ENCODE measurements at places on chromosomes 3 and 15. TPM values are rescaled to one million over a fixed set of nuclear protein-coding genes. Genes with fewer than 3 reads are reported as not detected.

DNA sequence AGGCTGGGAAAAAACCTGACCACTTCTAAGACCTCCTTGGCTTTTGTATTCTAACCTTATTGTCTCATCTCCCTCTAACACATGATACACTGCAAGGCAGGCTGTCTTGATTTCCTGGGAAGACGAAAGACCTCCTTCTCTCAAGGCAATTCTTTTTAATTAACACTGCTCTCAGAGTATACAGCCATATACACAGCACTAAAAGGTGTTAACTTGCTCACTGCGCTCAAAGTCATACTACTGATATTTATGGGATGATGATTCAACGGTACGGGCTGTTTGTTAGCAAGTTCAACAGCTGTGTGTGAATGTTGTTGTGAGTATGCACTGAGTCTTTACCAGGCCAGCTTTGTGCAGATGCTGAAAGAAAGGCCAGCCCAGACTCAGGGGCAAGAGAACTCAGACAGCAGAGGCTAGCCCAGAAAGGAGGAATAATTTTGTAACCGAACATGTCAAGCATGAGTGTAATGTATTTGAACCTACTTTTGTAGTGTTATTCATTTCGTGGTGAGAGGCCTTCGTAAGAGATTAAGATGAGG is 229.9 kb downstream of the IL5RA start:
- no peaks in the 10 kb centered on the region for H3K4me1 ChIP-seq
- H3K36me3 ChIP-seq: no peaks in the 10 kb centered on the region
- no peak overlapping the region for H3K27ac ChIP-seq
- H3K27me3 ChIP-seq: no peaks in the 10 kb centered on the region

- peaks cover 22% of the 10 kb centered on the region for H3K4me1 ChIP-seq
- no peak overlapping the region for H3K4me3 ChIP-seq
- no peaks in the 10 kb centered on the region for H3K36me3 ChIP-seq
- H3K27ac ChIP-seq: no peak overlapping the region
- no peak for DNase-seq
- no peaks in the 10 kb centered on the region for H3K27me3 ChIP-seq
Observed at GRCh38 chr3:43296565-43296964, 10.2 kb downstream of the SNRK start.

GRCh38 chr15:39230205-39230907 is 350.5 kb upstream of the THBS1 start:
- H3K36me3 ChIP-seq: no peaks in the 10 kb centered on the region
- DNase-seq: no peak
- H3K27me3 ChIP-seq: peaks cover 4% of the 10 kb centered on the region

DNA sequence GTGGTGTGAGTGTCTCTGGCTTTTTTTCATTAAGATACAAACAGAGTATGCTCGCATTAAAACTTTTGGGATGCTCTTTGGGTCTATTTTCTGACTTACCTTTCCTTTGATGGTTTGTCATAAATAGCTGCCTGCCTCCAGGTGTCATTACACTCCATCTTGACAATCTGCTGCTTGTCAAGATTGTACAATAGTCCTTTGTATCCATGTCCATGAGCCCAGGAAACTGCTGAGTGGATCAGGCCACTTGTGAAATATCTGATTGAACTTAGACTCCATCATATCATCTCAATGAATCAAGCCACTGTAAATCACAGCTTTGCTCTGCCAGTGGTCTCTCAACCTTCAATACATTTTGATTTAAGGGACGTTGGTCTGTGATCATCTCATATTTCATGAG is 135.2 kb downstream of the ECT2 start:
- no peak for DNase-seq
- H3K4me3 ChIP-seq: no peak overlapping the region
- no peak overlapping the region for H3K27ac ChIP-seq

GRCh38 chr15:37112171-37112570 is 11.8 kb upstream of the MEIS2 start:
- no peak for DNase-seq
- H3K4me3 ChIP-seq: peak overlapping the region; percentile 79
- H3K27ac ChIP-seq: peak overlapping the region; percentile 92
- H3K36me3 ChIP-seq: no peaks in the 10 kb centered on the region

DNA sequence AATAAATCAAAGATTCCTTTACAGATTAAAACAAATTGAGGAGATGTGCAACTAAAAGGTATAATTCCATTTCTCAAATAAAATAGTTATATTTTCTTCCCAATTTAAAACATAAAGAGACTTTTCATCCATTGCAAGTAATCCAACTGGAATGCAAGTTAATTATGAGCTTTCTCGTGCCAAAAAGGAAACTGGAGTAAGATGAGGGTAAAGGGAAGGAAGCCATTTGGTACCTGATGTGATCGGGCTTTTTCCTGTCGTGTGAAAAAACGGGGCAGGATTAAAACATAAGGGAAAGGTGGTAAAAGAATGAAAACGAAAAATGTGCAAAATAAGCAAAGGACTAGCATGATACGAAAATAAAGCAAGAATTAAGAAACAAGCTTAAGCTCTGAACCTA is 41.8 kb upstream of the XXYLT1 start:
- peaks cover 2% of the 10 kb centered on the region for H3K36me3 ChIP-seq
- no peaks in the 10 kb centered on the region for H3K27me3 ChIP-seq
- no peaks in the 10 kb centered on the region for H3K4me1 ChIP-seq
- no peak for DNase-seq

DNA sequence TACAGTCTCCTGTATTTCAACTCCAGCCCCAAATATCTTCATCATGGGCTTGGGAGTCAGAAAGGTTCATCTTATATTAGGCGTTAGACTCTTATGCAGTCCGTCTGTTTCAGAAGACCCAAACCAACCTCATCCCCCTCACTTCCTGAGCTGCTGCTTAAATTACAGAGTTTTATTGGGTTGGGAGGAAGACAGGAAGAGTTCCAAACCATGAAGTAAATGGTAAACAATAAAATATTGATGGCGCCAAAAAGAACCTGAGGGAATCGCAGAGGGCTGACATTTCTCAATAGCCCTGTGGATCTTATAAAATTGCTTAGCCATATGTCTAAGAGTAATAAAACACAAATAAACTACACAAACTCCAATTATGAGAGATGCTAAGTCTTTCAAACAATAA is 116.9 kb upstream of the C3orf80 start:
- no peaks in the 10 kb centered on the region for H3K36me3 ChIP-seq
- H3K4me3 ChIP-seq: no peak overlapping the region
- H3K27ac ChIP-seq: no peak overlapping the region
- H3K27me3 ChIP-seq: peaks cover 12% of the 10 kb centered on the region

GRCh38 chr3:13452490-13453335 is 27.4 kb upstream of the HDAC11 start:
- DNase-seq: no peak
- peaks cover 8% of the 10 kb centered on the region for H3K4me1 ChIP-seq
- H3K27me3 ChIP-seq: no peaks in the 10 kb centered on the region
- H3K36me3 ChIP-seq: no peaks in the 10 kb centered on the region
- peak overlapping the region; percentile 84 for H3K4me3 ChIP-seq

- H3K4me3 ChIP-seq: no peak overlapping the region
- H3K4me1 ChIP-seq: peaks cover 34% of the 10 kb centered on the region
- no peak overlapping the region for H3K27ac ChIP-seq
- H3K27me3 ChIP-seq: peaks cover 15% of the 10 kb centered on the region
- H3K36me3 ChIP-seq: no peaks in the 10 kb centered on the region
Observed at GRCh38 chr3:181941250-181941649, 229.5 kb downstream of the SOX2 start.

- H3K27ac ChIP-seq: no peak overlapping the region
- no peak for DNase-seq
- H3K4me3 ChIP-seq: no peak overlapping the region
Observed at GRCh38 chr15:62112616-62113593, 46.1 kb downstream of the C2CD4A start.

GRCh38 chr3:16066975-16067374 is 107.5 kb upstream of the GALNT15 start:
- H3K36me3 ChIP-seq: no peaks in the 10 kb centered on the region
- no peak for DNase-seq
- H3K4me1 ChIP-seq: peaks cover 4% of the 10 kb centered on the region
- H3K27ac ChIP-seq: no peak overlapping the region

DNA sequence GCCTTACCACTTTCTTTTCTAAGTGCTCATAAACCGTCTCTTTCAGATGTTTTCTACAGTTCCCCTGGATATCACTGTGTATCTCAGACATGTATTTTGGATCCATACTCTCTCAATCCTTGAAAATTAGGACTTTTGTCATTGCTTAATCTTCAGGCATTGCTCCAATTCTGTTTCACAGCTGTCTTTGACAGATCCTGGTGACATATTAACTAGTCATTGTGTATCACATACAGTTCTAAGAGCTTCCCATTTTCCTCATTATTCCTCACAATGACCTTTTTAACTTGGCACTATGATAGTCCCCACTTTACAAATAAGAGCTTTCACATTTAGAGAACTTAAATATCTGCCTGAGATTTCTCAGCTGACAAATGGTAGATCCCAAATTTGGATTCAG is 151.7 kb downstream of the CLSTN2 start:
- DNase-seq: no peak
- H3K4me1 ChIP-seq: no peaks in the 10 kb centered on the region
- H3K36me3 ChIP-seq: no peaks in the 10 kb centered on the region

DNA sequence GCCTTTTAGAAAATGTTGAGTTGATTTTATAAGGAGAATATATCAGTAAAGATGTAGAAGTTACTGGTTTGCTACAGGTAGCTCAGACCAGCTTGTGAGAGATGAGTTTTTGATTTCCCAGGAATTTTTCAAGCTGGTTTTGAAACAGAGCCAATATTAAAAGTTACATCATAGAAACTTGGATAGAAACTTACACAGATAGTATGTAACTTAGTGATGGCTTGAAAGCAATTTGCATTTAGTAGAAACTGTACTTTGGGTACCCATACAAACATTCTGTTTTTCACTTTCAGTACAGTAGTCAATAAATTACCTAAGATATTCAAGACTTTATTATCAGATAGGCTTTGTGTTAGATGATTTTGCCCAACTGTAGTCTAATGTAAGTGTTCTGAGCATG is 93.4 kb downstream of the RBMS3 start:
- peaks cover 9% of the 10 kb centered on the region for H3K4me1 ChIP-seq
- no peaks in the 10 kb centered on the region for H3K36me3 ChIP-seq
- no peak for DNase-seq
- no peak overlapping the region for H3K27ac ChIP-seq
- no peaks in the 10 kb centered on the region for H3K27me3 ChIP-seq

- H3K27ac ChIP-seq: no peak overlapping the region
- DNase-seq: no peak
- H3K4me3 ChIP-seq: no peak overlapping the region
- no peaks in the 10 kb centered on the region for H3K36me3 ChIP-seq
Observed at GRCh38 chr15:33068511-33068990, 126.0 kb downstream of the FMN1 start.

- H3K36me3 ChIP-seq: no peaks in the 10 kb centered on the region
- no peaks in the 10 kb centered on the region for H3K4me1 ChIP-seq
- H3K27ac ChIP-seq: no peak overlapping the region
- no peaks in the 10 kb centered on the region for H3K27me3 ChIP-seq
Observed at GRCh38 chr3:122520861-122521260, 6.1 kb upstream of the KPNA1 start.

- no peak for DNase-seq
- H3K36me3 ChIP-seq: no peaks in the 10 kb centered on the region
- H3K27me3 ChIP-seq: peaks cover 17% of the 10 kb centered on the region
- peak overlapping the region; percentile 91 for H3K27ac ChIP-seq
- H3K4me1 ChIP-seq: peaks cover 12% of the 10 kb centered on the region
Observed at GRCh38 chr15:88615303-88616107, 5.6 kb upstream of the AEN start.

- H3K4me3 ChIP-seq: no peak overlapping the region
- no peak for DNase-seq
- no peak overlapping the region for H3K27ac ChIP-seq
- no peaks in the 10 kb centered on the region for H3K4me1 ChIP-seq
Observed at GRCh38 chr3:27544372-27544865, 60.2 kb upstream of the SLC4A7 start.

Gene CPNE9
- 0.69 TPM for total RNA-seq

Gene CD80
- total RNA-seq: 0.20 TPM

Gene BRK1
- total RNA-seq: 123 TPM

Gene OR4F15
- not detected for total RNA-seq

Gene CCPG1
- 24.3 TPM for total RNA-seq

Gene GOLGA6A
- 0.89 TPM for total RNA-seq

Gene ZBTB47
- 9.7 TPM for total RNA-seq
